T47D (cell line): ENCODE measurements at places on chromosomes 12 and 14.

GRCh38 chr12:108832208-108832607 lies 25.2 kb downstream of the SSH1 start:
- no peak for DNase-seq

DNA sequence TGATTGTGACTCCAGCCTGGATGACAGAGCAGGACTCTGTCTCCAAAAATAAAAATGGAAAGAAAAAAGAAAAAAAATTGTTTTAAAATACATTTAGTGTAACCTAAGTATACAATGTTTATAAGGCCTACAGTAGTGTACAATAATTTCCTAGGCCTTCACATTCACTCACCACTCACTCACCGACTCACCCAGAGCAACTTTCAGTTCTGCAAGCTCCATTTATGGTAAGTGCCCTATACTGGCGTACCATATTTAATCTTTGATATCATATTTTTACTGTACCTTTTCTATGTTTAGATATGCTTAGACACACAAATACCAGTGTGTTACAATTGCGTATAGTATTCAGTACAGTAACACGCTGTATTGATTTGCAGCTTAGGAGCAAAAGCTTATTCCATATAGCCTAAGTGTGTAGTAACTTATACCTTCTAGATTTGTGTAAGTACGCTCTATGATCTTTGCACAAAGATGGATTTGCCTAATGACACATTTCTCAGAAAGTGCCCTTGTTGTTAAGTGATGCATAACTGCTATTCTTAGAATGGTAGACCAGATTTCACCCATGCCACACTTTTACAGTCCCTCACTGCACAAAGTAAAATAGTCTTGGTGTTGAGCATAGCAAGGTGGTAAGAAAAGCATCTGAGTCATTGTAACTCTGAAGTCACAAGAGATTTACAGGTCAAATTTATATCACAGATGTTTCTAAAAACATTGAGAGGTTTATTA lies 151.9 kb downstream of the LRRK2 start:
- no peak for DNase-seq

- DNase-seq, result peak; percentile 16
Observed at GRCh38 chr12:67721248-67721647, 72.7 kb downstream of the DYRK2 start.

- DNase-seq, result no peak
Observed at GRCh38 chr14:49051328-49052060, 534.7 kb downstream of the RPS29 start.

DNA sequence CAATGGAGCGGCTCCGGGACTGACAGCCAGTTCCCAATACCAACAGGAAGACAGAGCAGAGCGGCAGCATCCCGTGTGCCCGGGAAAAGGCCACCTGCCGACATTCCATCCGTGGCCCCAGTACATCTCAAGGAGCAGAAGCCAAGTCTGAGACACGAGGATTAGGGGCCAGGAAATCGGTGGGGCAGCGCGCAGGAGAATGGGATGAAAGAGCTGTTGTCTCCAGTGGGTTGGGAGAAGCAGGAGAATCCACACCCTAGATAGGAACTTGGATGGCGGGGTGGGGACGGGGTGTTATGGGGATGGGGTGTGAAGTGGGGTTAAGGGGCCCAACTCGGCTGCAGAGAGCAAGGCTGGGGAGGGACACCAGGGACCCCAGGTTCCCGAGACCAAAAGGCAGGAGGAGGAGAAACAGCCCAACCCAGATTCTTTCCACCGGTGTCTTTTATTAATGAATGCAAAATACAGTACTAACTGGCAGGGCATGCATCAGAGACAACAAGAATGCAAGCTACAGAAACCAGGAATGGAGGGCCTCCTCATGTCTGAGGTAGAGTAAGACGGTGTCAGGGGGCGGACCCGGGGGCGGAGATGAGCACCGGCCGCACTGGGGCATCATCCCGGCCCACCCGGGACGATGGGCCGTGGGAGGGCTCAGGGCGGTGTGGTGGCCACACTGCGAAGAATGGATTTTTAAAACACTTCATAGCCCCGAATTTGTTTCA lies 50.3 kb downstream of the BEGAIN start:
- no peak for DNase-seq

GRCh38 chr12:131986910-131987309 lies 37.2 kb downstream of the EP400 start:
- DNase-seq, result no peak

DNA sequence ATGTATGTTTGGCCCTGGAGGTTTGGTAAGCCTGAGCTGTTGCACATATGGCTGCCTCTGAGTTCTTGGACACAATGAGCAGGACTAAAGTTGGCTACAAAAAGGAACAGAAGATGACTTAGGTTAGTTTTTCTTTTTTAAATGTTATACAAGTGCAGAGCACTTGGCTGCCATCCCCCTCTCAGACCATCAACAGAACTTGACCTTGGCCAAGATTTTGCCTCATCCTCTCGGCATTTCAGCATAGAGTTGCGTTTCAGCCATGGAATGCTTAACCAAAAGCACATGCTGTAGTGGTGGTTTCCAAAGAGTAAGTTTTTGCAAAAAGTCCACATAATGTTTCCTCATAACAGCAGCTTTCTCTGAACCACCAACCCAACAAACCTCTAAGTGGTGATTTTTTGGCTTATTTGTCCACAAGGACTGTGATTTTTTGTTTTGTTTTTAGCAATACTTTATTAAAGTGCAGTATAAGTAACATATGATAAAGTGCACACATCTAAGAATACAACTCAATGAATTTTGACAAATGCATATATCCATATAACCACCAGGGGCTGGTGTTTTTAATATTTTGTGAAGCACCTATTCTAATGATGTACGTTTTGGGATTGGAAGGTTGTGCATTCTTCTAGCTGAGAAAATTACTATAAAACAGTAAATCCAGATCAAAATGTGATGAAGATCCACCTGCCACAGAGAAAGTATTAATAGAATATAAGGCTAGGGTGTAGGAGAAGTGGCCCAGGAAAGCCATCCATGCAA lies 12.1 kb upstream of the GALNT16 start:
- no peak for DNase-seq

GRCh38 chr12:22627371-22627770 lies 2.4 kb downstream of the ETNK1 start:
- DNase-seq, result no peak

- DNase-seq, result no peak
Observed at GRCh38 chr14:69108358-69108757, 44.6 kb downstream of the DCAF5 start.

DNA sequence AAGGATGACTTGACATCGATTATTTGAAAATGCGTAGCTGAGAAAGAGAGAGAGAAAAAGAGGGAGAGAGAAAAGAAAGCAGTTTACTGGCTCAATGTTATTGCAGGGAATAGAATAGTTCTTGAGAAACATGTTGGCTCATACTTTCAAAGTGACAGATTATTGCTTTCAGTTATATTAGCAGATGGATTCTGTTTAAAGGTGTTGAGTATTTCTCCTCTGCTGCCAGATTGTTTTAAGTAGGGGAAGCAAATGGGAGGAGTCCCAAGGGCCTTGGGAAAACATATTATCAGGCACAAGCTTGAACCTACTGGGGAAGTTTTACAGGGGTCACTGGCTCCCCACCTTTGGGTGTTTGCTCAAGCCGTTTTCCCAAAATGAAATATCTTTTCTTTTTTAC lies 203.8 kb upstream of the SRRM4 start:
- DNase-seq, result no peak

DNA sequence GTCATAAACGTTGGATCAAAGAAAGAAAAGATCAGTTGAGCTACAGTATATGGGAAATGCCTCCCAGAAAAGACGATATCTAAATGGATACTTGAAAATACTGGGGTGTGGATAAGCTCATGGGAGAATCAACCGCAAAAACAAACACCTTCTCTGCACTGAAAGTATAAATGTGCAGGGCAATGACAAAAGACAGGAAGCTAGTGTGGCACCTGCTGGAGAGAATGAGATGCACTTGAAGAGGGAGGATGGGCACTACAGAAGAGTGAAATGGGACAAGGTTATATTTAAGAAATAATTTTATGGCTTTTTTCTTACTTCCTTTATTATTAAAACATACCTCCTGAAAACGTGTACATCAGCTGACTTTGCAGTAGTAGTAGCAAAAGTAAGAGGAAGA lies 153.7 kb downstream of the PRKD1 start:
- peak; percentile 8 for DNase-seq

DNA sequence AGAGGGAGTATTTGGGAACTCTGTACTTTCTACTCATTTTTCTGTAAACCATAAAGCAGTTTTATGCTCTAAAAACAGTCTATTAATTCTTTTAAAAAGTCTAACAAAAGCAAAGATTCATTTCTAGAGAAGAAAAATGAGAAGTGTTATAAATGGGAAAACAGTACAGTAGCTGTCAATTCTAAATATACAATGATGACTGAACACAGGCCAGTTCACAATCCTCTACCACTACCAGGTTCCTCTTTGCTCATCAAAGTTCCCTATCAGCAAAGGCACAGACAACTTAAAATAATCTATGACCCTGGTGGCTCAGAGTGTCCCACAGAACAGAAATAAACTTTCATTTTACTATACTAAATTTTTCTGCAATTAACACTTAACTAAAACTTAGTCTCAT lies 12.5 kb downstream of the NAA25 start:
- DNase-seq, result no peak
